ENCODE measurements at places on chromosomes 4 and X.

DNA sequence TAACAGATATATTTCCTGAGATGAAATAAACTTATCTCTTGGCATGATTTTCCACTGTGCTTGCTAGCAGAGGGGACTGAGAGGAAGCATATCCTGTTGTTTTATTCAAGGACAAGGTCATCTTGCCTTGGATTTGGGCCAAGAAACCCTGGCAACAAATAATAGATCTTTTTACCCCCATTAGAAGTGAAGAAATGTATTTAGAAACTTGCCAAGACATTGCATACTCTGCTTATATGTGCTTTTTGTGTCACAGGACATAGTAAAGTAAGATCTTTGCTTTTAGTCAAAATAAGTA is 170.2 kb downstream of the RAPGEF2 start:
- DNase-seq = no peak

DNA sequence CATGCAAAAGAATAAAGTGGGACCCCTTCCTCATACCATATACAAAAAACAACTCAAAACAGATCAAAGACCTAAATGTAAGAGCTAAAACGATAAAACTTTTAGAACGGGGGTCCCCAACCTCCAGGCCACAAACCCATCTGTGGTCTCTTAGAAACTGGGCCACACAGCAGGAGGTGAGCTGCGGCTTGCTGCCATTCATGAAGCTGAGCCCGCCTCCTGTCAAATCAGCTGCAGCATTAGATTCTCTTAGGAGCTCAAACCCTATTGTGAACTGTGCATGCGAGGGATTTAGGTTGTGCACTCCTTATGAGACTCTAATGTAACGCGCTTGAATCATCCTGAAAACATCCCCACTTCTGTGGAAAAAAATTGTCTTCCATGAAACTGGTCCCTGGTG is 7.0 kb upstream of the GATA1 start:
- DNase-seq = no peak

GRCh38 chr4:76781698-76782595 is 116.0 kb downstream of the SOWAHB start:
- DNase-seq = no peak

GRCh38 chrX:13699183-13699826 is 10.4 kb downstream of the RAB9A start:
- DNase-seq = no peak

DNA sequence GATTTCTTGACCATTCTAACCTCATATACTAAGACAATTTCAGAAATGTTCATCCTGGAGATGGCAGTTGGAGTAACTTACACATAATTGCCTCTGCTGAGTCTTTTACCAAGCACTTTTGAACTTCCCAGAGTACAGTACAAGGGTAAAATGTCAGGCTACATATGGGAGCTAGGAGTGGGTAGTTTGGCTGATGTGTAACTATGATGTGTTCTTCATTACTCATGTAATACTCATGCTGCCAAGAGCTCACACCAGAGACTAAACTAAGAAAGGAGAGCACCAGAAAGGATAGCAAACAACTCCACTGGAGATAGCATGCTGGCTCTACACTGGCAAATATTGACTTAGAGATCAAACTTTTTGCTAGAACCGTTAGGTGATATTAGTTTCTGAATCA is 194.0 kb downstream of the PDGFRA start:
- DNase-seq = no peak

GRCh38 chrX:114985967-114986592 is 31.3 kb downstream of the IL13RA2 start:
- no peak for DNase-seq

Data from activated CD8-positive, alpha-beta memory T cell treated with anti-CD3 and anti-CD28 coated beads for 1 hour (primary cell).